Dermis lymphatic vessel endothelial cell (primary cell): ENCODE measurements at places on chromosomes 13 and 19. TPM values are rescaled to one million over a fixed set of nuclear protein-coding genes. Genes with fewer than 3 reads are reported as not detected.

ZNF442 gene
- 0.65 and 1.9 TPM in 2 replicates for total RNA-seq

JSRP1 gene
- 0.43 TPM in 1 of 2 replicates, not detected in the other for total RNA-seq

SELENOW gene
- 213 and 450 TPM in 2 replicates for total RNA-seq

SKA3 gene
- 3.0 and 4.2 TPM in 2 replicates for total RNA-seq

SPACA6 gene
- total RNA-seq, result 4.8 and 6.4 TPM in 2 replicates

ZNF528 gene
- 8.3 and 14.4 TPM in 2 replicates for total RNA-seq

C1QTNF9 gene
- total RNA-seq, result not detected in 2 replicates

ZIC5 gene
- under 0.01 TPM in 1 of 2 replicates, not detected in the other for total RNA-seq

FBL gene
- total RNA-seq, result 167 and 209 TPM in 2 replicates

MEDAG gene
- 39.4 and 66.5 TPM in 2 replicates for total RNA-seq

TMIGD2 gene
- not detected in 2 replicates for total RNA-seq

CEACAM20 gene
- total RNA-seq, result not detected in 2 replicates
